Fibroblast of lung (primary cell): ENCODE measurements at places on chromosomes 2 and 18. TPM values are rescaled to one million over a fixed set of nuclear protein-coding genes. Genes with fewer than 3 reads are reported as not detected.

Gene PIK3C3
- total RNA-seq = 28.9 and 41.1 TPM in 2 replicates

Gene ABCB6
- total RNA-seq = 47.0 and 49.5 TPM in 2 replicates

Gene TMEM198
- 0.77 and 0.99 TPM in 2 replicates for total RNA-seq

Gene HNRNPLL
- total RNA-seq = 48.3 and 51.4 TPM in 2 replicates

Gene PROM2
- 0.26 and 0.33 TPM in 2 replicates for total RNA-seq

Gene MAPK4
- total RNA-seq = under 0.01 TPM in 1 of 2 replicates, not detected in the other

Gene MSTN
- 0.26 and 3.1 TPM in 2 replicates for total RNA-seq

Gene CAPN14
- total RNA-seq = under 0.01 and 0.17 TPM in 2 replicates

Gene PPIG
- 28.8 and 31.7 TPM in 2 replicates for total RNA-seq

Gene IL36B
- total RNA-seq = not detected in 2 replicates

Gene HMSD
- total RNA-seq = 0.83 TPM in 1 of 2 replicates, not detected in the other

Gene ACADL
- 0.50 and 0.51 TPM in 2 replicates for total RNA-seq

Gene SLC4A5
- under 0.01 and 0.17 TPM in 2 replicates for total RNA-seq

Gene SLC23A3
- total RNA-seq = 1.8 and 2.5 TPM in 2 replicates

Gene SPATS2L
- 50.1 and 73.8 TPM in 2 replicates for total RNA-seq

Gene LCT
- total RNA-seq = under 0.01 TPM in 2 replicates

Gene KRCC1
- 36.7 and 39.3 TPM in 2 replicates for total RNA-seq

Gene TTC27
- total RNA-seq = 15.7 and 18.2 TPM in 2 replicates

Gene CYP26B1
- 0.17 and 0.51 TPM in 2 replicates for total RNA-seq

Gene ANKRD44
- 4.9 and 7.6 TPM in 2 replicates for total RNA-seq

Gene KCNF1
- total RNA-seq = 0.51 and 2.6 TPM in 2 replicates

Gene NPC1
- total RNA-seq = 129 and 204 TPM in 2 replicates

Gene SCN9A
- 58.6 and 105 TPM in 2 replicates for total RNA-seq

Gene GAD1
- 0.26 and 0.33 TPM in 2 replicates for total RNA-seq

Gene NCKAP5
- total RNA-seq = 1.0 and 2.6 TPM in 2 replicates

Gene HRH4
- under 0.01 TPM in 2 replicates for total RNA-seq
